ENCODE measurements at places on chromosomes 7 and 10.

DNA sequence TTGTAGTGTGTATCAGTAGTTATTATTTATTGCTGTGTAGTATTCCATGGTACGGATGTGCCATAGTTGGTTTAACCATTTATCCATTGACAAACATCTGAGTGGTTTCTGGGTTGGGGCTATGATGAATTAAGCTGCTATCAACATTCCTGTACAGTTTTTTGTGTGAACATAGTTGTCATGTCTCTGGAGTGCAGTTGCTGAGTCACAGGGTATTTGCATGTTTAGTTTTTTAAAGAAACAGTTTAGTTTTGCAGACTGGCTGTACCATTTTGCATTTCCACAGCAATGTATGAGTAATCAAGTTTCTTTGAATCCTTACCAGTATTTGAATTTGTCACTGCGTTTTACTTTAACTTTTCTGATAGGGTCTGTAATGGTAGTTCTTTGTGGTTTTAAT, 516.7 kb upstream of the CELF2 start:
- DNase-seq: no peak

DNA sequence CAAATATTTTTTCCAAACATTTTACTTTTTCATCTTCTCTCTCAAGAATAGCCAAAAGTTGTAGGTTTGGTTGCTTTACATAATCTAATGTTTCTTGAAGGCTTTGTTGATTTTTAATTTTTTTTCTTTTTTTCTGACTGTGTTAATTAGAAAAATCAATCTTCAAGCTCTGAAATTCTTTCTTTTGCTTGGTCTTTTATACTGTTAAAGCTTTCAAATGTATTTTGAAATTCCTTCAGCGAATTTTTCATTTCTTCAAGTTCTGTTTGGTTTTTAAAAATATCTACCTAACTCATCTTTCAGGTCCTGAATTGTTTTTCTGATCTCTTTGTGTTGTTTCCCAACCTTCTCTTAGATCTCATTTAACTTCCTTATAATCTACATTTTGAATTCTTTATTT, 109.3 kb downstream of the SLC25A40 start:
- DNase-seq: no peak

DNA sequence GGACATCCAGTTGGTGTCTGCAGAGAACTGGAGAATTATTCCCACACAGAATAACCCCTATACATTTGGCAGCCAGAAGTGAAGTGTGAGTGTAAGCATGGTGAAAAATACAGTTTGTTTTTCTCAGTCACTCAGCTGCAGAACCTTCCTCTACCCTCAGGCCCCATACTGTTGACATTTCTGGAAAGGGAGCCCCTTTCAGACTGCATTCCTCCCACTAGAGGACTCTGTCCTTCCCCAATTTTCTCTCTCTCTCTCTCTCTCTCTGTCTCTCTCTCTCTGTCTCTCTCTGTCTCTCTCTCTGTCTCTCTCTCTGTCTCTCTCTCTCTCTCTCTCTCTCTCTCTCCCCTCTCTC, 86.8 kb upstream of the STEAP1B start:
- DNase-seq: no peak

- peak; percentile 56 for DNase-seq
Measured at GRCh38 chr10:124532106-124532641, 70.6 kb downstream of the LHPP start.

DNA sequence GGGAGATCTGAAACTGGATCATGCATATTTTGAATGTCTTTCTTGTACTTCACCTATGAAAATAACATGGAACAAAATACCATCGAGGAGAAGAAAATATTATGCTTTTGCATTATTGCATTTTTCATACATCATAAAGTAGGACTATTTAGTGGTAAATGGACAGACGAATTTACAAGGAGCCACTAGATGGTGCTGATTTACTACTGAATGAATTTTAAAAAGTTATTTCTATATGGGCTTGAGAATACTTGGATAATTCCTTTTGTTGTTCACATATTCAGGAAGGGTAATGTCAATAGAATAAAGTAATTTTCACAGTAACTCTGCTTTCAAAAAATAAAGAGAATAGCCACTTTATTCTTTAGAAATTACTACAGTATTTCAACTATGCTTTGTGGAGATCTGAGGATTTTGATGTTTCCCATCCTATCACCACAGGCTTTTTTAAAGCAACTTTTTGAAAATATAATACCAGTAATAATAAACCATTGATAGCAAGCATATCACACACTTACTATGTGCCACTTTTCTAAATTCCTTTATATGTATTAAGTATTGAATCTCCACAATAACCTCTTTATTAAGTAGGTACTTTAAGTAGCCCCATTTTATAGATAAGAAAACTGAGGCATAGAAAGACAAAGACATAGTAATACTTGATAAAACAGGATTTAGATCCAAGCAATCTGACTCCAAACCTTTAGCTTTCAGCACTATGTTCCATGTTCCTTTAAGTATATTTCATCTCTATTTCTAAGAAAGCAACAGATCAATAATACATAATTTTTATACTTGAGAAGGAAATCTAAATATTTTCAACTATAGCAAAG, 38.6 kb downstream of the NEBL start:
- DNase-seq: no peak

DNA sequence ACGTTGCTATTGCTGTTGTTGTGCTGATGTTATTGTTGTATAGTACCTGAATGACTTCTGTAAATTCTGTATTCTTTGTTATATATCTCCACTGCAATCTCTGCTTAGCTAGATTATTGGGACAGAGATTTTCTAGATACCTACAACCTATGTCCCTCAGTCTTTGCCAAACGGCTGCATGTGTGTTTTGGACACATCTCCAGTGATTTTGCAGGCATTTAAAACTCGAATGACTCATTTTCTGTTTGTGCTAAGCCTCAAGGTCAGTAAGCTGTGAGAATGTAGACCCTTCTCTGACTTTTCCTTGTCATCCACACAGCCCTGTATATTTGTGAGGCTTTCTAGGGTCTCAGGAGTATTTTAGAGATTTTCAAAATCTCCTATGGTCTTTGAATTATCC, 410.7 kb downstream of the POM121L12 start:
- DNase-seq: no peak

DNA sequence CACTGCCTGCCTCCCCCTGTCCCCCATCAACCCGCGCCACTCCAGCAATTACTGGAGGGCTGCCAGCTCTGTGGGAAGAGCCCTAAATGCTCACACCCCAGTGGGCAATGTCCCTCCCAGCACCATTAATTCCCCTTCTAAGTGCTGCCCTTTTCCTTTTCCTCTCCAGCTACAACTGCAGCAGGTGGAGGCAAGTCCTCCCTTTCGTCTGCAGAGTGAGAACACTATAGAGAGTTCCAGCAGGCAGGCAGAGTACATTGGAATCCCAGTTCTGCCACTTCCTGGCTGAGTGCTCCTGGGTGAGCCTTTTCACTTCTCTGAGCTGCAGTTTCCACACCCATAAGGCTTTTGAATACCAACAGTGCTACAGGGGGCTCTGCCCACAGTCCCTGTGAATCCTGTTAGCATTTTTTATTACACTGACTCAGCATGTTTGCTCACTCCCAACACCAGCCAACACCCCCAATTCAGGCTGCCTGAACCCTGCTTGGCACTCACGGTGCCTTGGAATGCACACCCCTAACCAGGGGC, 447.0 kb downstream of the GRID1 start:
- DNase-seq: no peak

GRCh38 chr7:54933643-54934042, 85.2 kb upstream of the EGFR start:
- no peak for DNase-seq

- no peak for DNase-seq
Measured at GRCh38 chr10:86337121-86337601, 29.4 kb downstream of the GRID1 start.

GRCh38 chr10:131943021-131943814, 38.5 kb downstream of the BNIP3 start:
- peak; percentile 59 for DNase-seq

GRCh38 chr7:51315393-51316261, 982 bp downstream of the COBL start:
- DNase-seq: peak; percentile 60

- DNase-seq: no peak
Measured at GRCh38 chr7:137091396-137091795, 222.9 kb downstream of the CHRM2 start.

DNA sequence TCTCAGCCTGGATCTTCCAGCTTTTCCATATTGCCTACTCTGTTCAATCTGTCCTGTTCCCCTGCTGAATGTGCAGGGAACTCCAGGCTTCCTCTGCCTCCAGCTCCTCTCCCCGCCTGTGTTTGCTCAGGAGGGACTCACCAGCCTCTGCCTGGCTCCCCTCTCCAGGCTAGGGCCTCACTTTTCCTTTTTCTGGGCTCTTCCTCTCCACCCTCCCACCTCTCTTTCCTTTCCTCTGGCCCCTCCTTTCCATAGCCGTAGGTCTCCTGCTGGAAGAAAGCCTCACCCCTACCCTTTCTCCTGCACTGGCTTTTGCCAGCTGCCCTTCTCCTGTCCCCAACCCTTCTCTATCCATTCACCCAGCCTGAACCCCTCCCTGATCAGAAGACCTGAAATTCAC, 25.0 kb downstream of the PILRA start:
- DNase-seq: no peak

GRCh38 chr10:45593938-45594275, 78.7 kb downstream of the ZFAND4 start:
- DNase-seq: no peak

- no peak for DNase-seq
Measured at GRCh38 chr7:34622771-34623250, 35.2 kb upstream of the NPSR1 start.

DNA sequence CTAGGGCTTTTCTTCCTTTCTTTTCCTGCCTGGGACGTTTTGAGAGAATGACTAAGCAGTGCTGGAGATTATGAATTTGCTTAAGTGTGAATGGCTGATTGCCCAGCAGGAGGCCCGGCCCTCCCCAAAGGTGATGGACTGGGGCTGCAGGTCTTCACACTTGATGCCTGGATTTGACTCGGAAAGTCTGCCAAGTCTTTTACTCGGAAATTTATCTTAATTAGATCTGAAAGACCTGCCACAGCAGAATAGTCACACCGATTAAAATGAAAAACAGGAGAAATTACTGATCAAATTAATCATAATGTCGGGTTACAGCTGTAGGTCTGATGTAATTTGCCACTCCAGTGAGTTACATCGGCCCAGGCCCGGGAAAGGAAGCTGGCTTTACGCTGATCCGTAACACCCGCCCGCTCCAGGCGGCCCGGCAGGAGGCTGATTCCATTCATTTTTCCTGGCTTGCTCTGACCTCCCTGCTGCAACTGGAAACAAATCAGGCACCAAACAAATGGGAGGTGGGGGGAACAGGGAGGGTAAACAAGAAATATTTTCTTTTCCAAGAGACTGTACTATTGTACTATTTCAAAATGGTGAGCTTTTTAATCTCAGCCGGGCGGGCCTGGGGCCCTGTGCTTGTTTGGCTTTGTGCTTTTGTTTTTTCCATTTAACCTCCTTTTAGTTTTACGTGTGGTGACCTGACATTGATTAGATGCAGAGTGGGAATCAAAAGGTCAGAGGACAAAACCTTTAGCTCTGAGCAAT, 212.4 kb upstream of the YAE1 start:
- DNase-seq: no peak

- DNase-seq: peak; percentile 45
Measured at GRCh38 chr10:93752761-93753160, 5.0 kb upstream of the LGI1 start.

DNA sequence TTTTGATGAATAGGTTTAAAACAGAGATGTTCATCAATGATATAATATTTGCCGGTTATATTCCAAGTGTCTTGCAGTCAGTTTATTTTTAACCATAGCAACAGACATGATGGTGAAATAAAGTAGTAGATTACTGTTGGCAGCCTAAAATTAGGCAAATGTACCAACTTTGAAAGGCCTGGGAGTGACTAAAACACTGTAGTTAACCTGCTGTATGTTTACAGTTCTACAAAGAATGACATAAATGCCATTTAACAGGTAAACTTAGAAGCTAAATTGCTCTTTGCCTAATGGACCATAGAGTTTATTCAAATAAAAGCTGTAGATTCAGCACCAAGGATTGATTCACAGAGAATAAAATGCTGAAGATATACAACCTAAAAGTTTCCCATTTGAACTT, 64.1 kb downstream of the PHTF2 start:
- DNase-seq: no peak

GRCh38 chr10:75825661-75826060, 394.2 kb downstream of the LRMDA start:
- no peak for DNase-seq

- DNase-seq: peak; percentile 46
Measured at GRCh38 chr7:143379611-143380259, 1.4 kb upstream of the ZYX start.

DNA sequence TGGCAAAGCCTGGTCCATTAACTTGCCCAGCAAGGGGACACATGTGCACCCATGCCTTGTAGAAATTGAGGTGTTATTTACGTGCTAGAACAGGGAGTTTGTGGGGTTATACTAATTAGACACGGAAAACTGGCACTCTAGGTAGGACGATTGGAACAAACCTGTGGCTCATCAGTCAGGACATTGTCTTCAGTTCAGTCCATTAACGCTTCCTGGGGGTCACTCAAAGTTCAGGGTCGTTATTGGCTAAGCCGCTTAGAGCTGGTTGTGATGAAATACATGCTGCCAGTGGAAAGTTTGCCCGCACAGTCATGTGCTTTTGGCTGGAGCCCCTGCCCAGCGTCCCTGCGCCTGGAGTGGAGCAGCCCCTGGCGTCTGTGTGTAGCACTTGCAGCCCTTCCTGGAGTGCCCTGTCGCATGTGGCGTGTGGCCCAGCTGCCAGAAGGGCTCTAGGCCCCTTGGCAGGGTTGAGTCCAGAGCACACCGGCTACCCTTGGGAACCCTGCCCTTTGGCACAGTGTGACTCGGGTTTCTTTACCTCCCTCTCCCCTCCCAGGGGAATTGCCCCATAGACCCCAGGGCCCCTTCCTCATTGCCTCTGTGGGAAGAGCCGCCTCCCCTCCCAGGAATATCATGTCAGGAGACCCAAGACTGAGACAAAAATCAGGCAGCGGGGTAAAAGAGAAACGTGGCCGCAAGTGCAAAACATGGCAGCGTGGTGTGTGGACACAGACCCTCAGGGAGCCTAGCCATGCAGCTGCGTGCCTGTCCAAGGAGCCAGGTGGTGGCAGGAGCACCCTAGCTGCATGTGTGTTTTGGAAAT, 9.8 kb downstream of the ZNF775 start:
- DNase-seq: no peak

- DNase-seq: no peak
Measured at GRCh38 chr7:272631-273030, 17.3 kb upstream of the FOXL3 start.

GRCh38 chr7:91034459-91035368, 229.5 kb upstream of the FZD1 start:
- peak; percentile 3 for DNase-seq

DNA sequence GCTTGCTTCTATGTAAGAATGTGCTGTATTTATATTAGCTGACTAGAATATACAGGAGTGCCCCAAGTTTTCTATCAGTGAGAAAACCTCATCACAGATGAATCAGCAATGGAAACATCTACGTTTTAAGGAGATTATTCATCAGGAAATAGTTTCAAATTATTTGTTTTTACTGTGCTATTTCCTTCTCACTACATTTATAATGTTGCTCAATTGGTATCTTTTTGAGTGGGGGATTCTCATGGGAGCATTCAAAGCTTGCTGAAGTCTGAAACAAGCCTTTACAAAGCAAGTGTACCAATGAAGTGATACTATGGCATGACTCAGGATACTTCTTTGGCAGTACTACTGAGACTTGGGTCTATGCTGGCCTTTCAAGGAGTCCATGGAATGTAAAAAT, 191.1 kb upstream of the SLC26A5 start:
- peak; percentile 17 for DNase-seq

GRCh38 chr10:34547291-34547690, 267.8 kb downstream of the PARD3 start:
- DNase-seq: no peak

Data from A549 (cell line).